ENCODE measurements at places on chromosomes 12 and 14. TPM values are rescaled to one million over a fixed set of nuclear protein-coding genes. Genes with fewer than 3 reads are reported as not detected.

DNA sequence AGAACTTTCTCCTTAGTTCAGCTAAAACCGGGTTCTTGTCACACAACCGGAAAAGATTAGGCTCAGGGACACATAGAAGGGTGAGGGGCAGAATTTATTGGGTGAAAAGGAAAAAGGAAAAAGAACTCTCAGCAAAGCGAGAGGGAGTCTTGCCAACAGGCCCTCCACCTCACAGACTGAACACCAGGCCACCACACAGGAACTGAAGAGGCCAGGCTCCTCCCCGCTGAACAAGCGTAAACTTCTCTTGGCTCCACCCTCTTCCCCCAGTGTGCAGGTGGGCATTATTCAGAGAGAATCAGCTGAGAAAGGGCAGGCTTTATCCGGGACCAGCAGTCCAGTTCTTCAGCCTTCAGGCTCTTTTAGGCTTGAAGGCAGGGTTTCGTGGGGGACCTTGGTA, 125.6 kb upstream of the FGD4 start:
- no peak for DNase-seq

GRCh38 chr12:29299633-29300032, 81.3 kb downstream of the ERGIC2 start:
- DNase-seq: no peak

DNA sequence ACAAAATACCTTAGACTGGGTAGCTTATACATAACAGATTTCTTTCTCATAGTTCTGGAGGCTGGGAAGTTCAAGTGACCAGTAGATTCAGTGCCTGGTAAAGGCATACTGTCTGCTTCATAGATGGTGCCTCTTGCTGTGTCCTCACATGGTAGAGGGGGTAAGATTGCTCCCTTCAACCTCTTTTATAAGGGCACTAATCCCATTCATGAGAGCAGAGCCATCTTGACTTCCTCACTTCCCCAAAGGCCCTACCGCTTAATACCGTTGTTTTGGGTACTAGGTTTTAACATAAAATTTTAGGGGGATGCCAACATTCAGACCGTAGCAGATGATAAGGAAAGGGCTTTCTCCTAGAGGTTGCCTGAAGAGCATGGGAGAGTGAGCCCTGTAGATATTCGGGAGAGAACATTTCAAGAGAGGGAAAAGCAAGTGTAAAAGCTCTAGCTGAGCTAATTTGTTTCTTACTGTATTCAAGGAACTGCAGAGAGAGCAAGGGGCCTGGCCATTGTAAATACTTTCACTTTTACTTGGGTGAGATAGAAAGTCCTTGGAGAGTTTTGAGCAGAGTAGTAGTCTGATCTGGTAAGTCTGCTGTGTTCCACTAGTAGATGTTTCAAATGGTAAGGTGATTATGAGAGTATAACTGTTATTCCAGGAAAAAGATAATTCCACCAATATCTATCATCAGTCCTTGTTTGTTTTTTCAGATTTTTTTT, 27.3 kb downstream of the FRS2 start:
- no peak for DNase-seq

DNA sequence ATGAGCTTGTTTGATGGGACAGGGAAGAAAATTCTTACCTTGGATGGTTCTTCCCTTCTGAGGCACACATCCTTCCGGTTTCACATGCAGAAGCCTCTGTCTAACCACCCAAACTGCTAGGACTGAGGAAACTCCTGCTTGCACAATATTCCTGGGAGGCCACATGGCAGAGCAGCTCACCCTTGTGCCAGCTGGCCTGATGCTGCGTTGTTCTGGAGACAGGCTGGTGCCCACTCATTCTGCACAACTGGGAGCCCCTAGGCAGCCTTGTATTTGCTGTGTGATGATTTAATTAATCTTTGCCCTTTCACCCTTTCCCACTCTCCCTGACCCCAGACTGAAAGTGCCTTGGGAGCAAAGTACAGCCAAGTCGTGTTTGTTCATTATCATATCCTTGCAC, 130.8 kb downstream of the RTN1 start:
- no peak for DNase-seq

GRCh38 chr14:61476105-61476753, 154.8 kb downstream of the PRKCH start:
- no peak for DNase-seq

DNA sequence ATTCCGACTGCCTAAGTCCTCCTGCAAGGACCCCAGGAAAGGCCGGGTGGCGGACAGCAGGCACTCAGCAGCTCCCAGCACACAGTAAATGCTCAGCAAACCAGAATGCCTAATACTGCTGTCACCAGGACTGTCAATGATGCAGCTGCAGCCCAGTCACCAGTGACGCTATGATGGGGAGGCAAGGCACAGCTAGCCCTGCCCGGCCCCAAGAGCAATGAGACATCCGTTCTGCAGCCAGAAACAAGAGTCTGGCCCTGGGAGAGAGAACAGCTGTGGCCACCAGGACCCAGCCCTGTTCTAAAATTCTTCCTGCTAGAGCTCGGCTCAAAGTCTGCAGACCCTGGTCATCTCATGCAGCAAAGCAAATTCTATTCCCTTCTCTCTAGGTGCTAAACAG, 69.8 kb downstream of the NCOR2 start:
- peak; percentile 85 for DNase-seq

DNA sequence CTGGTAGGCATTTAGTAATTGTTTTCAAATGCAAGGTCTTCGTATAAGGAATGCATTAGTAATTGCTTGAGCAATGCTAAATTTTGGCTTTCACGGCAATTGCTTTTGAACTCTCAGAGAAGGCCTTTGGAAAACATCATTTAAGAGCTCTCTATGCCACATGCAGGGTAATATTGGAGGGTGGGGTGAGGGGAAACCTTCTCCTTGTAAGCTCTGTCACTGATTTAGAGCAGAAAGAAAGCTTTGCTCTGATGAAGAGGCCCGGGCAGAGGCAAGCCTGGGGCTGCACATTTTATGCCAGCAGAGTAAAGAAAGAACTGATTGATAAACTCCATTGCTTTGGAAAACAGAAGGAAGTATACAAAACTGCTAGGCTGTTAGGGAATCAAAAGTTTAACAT, 70.9 kb downstream of the TRIM9 start:
- DNase-seq: no peak

- no peak for DNase-seq
Measured at GRCh38 chr14:104728631-104729030, 4.6 kb downstream of the ADSS1 start.

DNA sequence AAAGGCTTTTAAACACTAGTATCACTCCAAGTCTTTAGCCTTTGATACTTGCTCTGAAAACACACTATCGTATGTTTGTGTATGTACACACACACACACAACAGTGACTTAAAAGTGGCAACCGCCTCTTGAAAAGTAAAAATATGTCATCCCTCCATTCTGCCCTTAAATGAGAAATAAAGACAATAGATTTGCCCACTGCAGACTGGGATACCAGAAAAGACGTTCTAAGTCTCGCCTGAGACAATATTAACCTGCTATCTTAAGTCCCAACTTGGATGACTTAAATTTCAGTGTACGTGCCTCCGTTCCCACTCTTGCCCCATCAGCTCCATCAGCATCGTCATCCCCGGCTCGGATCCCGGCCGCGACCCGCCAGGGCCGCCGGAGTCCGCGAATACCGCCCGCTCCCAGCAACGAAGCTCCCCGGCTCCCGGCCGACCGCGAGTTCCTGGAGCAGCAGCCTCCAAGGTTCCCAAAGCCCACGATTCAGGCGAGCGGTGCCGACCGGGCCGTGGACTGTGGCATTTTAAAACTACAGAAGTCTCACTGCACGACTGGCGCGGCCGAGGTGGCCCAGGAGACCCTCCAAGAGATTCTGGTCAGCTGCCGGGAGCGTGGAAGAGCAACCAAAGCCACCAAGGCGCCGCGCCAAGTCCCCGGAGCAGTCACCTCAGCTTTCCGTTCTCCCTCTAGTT, 2.8 kb upstream of the ARID2 start:
- DNase-seq: peak; percentile 74

DNA sequence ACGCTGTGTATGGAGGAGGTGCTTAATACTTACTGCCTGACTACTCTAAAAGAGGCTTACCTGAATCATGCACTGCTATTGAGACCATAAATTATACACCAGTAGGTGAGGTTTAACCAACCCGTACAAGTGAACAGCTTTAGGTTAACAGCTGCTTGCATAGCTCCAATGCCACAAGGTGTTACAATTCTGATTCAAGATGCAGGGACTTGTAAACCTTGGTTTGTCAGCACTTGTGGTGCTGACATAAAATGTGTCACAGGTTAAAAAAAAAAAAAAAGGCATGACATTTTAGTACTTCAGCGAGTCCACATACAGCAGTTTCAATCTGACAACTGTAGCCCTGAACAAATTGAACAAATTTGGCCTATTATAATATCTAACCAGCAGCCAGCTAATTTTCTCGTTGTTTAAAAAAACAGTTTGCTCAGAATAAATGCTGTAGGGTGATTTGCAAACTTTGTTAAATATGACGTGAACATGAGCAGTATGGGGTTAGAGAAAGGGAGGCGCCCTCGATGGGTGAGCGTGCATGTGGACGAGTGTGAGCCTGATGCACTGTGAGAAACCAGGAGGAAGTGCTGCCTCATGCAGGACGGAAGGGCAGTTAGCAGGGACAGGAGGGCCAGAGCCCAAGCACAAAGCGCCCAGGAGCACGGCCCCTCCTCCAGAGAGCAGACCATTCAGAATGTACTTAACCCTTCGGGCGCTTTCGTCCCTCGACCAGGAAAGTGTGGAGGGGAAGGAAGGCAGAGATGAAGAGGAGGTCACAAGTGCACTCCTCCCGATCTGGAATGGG, 44.7 kb downstream of the TCHP start:
- DNase-seq: peak; percentile 58

DNA sequence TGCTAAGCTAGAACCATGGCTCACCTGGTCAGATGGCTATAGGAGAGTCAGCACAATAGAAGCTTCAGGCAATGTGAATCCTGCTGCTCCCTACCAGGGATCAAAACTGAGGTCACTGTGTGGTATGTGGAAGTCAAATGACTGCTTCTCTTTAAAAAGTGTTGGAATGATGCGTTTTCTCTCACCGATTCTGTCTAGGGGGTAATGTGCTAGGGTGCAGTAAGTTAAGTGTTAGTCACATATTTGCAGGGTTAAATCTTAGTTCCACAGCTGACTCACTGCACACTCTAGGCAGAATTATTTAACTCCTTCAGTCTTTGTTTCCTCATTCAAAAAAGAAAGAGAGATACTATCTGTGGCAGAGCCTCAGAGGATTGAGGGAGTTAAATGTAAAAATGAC, 696.6 kb downstream of the DIO2 start:
- DNase-seq: no peak

DNA sequence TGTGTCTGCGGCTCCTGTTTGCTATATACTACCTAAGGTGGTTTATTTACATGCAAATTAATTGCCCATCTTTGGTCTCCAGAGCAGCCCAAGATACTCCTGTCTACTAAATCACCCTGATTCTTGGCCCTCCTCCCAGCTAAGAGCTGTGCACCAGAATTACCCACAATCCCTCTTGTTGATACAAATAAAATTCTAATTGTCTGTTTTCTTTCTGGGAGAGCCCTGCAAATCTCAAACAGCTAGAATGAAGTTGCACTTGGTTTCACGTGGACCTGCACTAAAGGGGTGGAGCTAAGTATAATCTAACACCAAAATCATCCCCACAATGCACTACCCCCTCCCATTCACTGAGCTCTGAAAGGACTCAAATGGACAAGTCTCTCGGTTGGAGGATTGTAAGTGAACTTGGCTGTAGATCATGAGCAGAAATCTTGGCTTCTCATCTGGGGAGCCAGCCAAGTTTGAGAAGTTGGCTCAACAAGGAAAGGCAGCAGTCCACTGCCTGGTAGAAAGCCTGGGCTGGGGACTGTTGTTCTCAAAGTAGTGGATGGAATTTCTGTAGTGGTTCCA, 6.6 kb downstream of the MAX start:
- peak; percentile 66 for DNase-seq

DNA sequence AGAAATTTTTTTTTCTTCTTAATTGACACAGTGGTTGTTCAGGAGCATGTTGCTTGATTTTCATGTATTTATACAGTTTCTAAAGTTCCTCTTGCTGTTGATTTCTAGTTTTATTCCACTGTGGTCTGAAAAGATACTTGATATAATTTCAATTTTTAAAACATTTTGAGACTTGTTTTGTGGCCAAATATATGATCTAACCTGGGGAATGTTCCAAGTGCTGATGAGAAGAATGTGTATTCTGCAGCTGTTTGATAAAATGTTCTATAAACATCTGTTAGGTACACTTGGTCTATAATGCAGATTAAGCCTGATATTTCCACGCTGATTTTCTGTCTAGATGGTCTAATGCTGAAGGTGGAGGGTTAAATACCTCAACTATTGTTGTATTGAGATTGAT, 151.4 kb upstream of the IFNG-AS1 start:
- DNase-seq: no peak

DNA sequence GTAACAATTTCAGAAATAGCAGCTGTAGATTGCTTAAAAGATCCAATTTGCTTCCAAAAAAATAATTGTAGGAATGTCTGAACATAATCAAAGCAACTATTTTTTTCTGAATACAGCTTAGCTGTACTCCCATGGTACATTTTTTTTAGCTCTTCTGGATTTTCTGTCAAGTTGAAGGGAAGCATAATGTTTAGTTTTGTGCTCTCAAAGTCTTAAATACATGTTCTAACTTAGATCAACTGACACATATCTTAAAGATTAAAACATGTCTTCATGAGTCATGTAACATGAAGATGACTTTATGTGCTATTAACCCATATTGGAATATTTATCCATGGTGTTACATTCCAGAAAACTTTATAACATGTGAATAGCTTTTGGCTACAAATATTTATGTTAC, 255.7 kb downstream of the BTG1 start:
- no peak for DNase-seq

DNA sequence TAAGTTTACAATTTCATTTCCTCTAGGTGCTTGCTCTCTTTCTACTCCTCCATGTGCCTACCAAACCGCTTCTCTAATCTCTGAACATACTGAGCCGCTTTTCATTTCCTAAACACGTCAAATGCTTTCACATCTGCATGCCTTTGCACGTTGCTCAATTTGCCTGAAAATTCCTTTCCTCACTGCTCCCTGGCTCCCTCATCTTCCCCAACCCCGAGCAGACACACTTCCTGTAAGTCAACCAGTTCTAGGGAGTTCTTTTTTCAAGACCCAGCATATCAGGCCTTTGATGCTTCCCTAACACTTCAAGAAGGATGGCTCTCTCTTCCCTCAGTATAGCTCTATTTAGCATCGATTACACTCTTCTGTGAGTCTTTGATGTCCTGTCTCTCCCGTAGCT, 50.3 kb downstream of the LMO3 start:
- no peak for DNase-seq

- no peak for DNase-seq
Measured at GRCh38 chr14:30290001-30290400, 269.0 kb upstream of the G2E3 start.

GRCh38 chr14:94066089-94066676, 14.8 kb downstream of the DDX24 start:
- DNase-seq: no peak

Gene GPRC5D
- not detected for total RNA-seq

Gene CMTM5
- total RNA-seq: not detected

Gene KRT71
- total RNA-seq: not detected

Gene PRICKLE1
- 17.7 TPM for total RNA-seq

Gene EMP1
- total RNA-seq: 76.8 TPM

Gene RNFT2
- 0.45 TPM for total RNA-seq
